Naive thymus-derived CD4-positive, alpha-beta T cell (primary cell): ENCODE measurements at places on chromosomes 1 and 21. TPM values are rescaled to one million over a fixed set of nuclear protein-coding genes. Genes with fewer than 3 reads are reported as not detected.

The RASAL2 gene
- 0.11 TPM for total RNA-seq

The RGL1 gene
- 1.7 TPM for total RNA-seq

The HHAT gene
- total RNA-seq = 2.7 TPM

The NEGR1 gene
- not detected for total RNA-seq

The LCK gene
- 443 and 469 TPM in 2 replicates for total RNA-seq

The RORC gene
- 0.16 TPM for total RNA-seq

The CR1L gene
- total RNA-seq = not detected

The S100A5 gene
- total RNA-seq = 2.0 and 3.4 TPM in 2 replicates

The AXDND1 gene
- total RNA-seq = not detected

The TSTD1 gene
- 49.8 TPM for total RNA-seq

The FMO2 gene
- total RNA-seq = not detected in 2 replicates

The DMRTA2 gene
- not detected for total RNA-seq

The SCAF4 gene
- 54.8 and 56.0 TPM in 2 replicates for total RNA-seq

The ADCY10 gene
- total RNA-seq = 0.32 TPM

The NBPF20 gene
- 0.94 and 1.0 TPM in 2 replicates for total RNA-seq

The GJA4 gene
- total RNA-seq = not detected

The RHD gene
- 0.27 TPM for total RNA-seq

The GPR25 gene
- total RNA-seq = 1.3 TPM

The C1orf115 gene
- 0.17 and 0.25 TPM in 2 replicates for total RNA-seq

The FAM72B gene
- total RNA-seq = 14.2 and 17.8 TPM in 2 replicates

The SELENBP1 gene
- total RNA-seq = not detected

The CATSPERE gene
- 1.0 TPM for total RNA-seq

The IVNS1ABP gene
- total RNA-seq = 169 TPM

The NCDN gene
- total RNA-seq = 26.4 TPM

The PTAFR gene
- 3.1 TPM for total RNA-seq

The CLDN14 gene
- total RNA-seq = not detected

The KLF17 gene
- not detected for total RNA-seq

The KCNN3 gene
- 0.05 TPM for total RNA-seq

The MFAP2 gene
- total RNA-seq = not detected

The TIE1 gene
- total RNA-seq = not detected

The NPPB gene
- total RNA-seq = not detected in 2 replicates

The HOOK1 gene
- 25.7 TPM for total RNA-seq

The LRRIQ3 gene
- 1.7 TPM for total RNA-seq

The MNDA gene
- not detected in 2 replicates for total RNA-seq

The NBPF6 gene
- not detected for total RNA-seq

The FAM78B gene
- total RNA-seq = 0.58 and 0.99 TPM in 2 replicates

The C1orf122 gene
- total RNA-seq = 11.4 TPM

The C4BPB gene
- total RNA-seq = 4.9 TPM

The GREM2 gene
- 0.20 and 0.31 TPM in 2 replicates for total RNA-seq

The SCMH1 gene
- total RNA-seq = 16.8 TPM in 2 replicates

The FHAD1 gene
- total RNA-seq = 0.08 and 0.19 TPM in 2 replicates

The FMOD gene
- total RNA-seq = not detected

The RGS4 gene
- not detected for total RNA-seq

The PDE4B gene
- total RNA-seq = 43.6 TPM
